ENCODE measurements at places on chromosomes 3 and 15.
A peak's percentile ranks its signal among the peaks of the same experiment; 100 is the strongest.

- no peak for DNase-seq
Measured at GRCh38 chr3:125156456-125156855, 56.1 kb downstream of the SLC12A8 start.

DNA sequence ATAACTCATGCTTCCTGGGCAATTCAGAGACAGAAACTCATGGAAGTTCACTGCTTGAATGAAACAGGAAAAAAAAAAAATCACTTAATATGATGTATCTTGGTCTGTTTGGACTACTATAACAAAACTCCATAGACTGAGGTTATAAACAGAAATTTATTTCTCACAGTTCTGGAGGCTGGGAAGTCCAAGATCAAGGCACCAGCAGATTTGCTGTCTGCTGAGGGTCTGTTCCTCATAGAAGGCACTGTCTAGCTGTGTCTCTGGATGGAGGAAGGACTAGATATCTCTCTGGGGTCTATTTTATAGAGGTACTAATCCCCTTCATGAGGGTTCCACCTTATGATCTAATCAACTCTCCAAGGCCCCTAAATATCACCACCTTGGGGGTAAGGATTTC is 119.3 kb downstream of the IGF2BP2 start:
- no peak for DNase-seq

DNA sequence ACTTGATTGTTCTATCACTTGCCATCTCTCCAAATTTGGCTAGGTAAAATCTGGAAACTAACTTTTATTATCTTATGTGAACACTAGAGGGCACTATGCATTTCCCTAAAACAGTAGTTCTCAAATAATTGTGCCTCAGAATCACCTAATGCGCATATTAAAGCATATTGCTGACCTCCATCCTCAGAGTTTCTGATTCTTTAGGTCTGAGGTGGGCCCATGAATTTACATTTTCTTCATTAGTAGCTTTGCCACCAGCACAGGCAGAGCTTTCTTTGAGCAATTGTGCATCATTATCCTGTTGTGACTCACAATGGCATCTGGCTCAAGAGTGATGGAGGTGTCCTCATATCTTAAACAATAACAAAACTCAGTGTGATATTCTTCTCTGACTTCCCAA is 17.5 kb upstream of the BCHE start:
- DNase-seq, result no peak

GRCh38 chr15:42057799-42058646 is 36.3 kb downstream of the PLA2G4D start:
- no peak for DNase-seq

GRCh38 chr3:128804811-128805155 is 74.6 kb upstream of the ACAD9 start:
- DNase-seq, result no peak

- DNase-seq, result no peak
Measured at GRCh38 chr3:16102905-16103364, 71.5 kb upstream of the GALNT15 start.

DNA sequence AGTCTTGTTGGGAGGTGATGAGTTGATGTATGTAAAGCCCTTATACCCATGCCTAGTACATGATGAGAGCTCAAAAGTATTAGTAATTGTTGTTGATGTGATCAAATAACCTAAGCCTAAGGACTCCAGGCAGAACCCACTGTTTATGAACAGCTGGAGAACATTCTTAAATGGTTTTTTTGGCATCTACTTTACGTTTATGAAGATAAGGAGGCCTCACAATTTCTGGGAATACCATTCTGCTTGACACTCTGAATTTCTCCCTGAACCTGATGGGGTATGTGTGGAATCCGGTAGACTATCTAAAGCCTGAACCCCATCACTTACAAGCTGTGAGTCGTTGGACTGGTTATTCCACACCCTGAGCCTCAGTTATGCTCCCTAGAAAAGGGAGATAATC is 244.6 kb upstream of the WNT5A start:
- DNase-seq, result no peak

- DNase-seq, result no peak
Measured at GRCh38 chr15:62241135-62241770, 76.2 kb upstream of the C2CD4B start.

- DNase-seq, result no peak
Measured at GRCh38 chr3:24435584-24435983, 59.1 kb downstream of the THRB start.

DNA sequence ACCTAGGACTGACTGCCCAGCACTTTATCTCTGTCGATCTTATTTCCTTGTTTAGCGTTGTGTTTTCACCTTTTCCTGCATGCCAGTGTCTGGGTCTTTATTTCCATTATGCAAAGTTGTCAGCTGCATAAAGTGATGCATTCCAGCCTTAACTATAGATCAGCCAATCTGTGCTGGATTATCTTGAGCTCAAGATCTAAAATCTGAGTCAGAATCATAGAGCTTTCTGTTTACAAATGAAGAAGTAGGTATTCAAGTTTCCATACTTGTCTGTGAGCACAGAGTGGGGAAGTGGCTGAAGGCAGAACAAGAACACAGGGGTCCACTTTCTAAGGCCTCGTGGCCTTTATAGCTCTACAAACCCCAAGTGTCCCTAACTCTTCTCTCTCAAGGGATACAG is 82.4 kb upstream of the PLCL2 start:
- DNase-seq, result no peak

- DNase-seq, result no peak
Measured at GRCh38 chr15:78873793-78874765, 1.4 kb downstream of the MORF4L1 start.

- DNase-seq, result peak; percentile 71
Measured at GRCh38 chr3:194344012-194344411, 7.1 kb downstream of the CPN2 start.

DNA sequence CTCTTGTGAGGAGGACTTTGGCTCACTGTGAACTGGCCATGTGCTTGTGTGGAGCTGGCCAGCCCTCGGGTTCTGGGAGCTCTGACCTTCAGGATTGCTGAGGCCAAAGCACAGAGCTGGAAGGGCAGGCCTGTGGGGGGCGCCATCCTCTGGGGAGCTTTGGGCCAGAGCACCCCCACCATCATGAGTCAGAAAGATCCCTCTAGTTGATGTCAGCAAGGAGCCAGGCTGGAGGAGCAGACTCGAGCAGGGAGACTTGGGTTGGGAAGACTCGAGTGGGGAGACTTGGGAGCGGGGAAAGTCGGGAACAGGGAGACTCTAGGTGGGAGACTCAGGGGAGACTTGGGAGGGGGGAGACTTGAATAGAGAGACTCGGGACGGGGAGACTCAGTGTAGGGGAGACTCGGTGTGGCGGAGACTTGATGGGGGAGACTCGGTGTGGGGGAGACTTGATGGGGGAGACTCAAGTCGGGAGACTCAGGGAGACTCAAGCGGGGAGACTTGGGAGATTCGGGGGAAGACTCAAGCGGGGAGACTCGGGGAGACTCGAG is 37.7 kb upstream of the PLXNA1 start:
- no peak for DNase-seq

DNA sequence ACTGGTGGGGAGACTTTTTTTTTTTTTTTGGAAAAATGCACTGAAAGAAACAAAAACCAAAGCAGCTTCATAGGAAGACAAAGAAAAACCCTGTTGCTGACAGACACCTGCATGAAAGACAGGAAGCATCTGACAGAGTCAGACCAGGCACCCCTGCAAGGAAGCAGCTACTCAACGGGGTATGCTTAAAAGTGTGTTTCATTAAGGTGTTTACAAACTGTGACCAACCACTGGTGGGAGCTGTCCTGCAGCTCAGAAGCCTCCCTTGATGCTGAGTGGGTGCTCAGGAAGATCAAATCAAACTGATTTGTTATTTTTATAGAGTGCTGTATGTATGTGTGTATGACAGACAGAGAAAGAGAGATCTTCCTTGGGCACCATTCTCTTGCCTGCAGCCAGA is 34.7 kb upstream of the AGBL1 start:
- no peak for DNase-seq

DNA sequence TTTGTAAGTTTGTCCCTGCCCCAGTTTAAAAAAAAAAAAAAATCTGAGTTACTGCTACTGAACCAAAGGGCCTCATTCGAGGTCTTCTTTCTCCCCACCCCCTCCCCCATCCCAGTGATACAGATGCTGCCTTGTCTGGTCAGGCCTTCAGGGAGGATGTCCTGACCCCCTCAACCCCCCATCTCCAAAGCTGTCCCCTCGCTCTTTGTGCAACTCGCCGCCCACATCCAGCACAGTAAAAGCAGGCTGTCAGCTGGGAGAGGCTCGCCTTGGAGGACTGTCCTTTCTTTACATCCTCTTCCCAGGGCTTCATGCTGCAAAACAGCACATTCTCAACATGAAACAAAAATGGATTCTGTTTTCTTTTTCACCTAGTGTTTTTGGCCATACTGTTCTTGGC is 133.4 kb downstream of the VGLL4 start:
- no peak for DNase-seq

DNA sequence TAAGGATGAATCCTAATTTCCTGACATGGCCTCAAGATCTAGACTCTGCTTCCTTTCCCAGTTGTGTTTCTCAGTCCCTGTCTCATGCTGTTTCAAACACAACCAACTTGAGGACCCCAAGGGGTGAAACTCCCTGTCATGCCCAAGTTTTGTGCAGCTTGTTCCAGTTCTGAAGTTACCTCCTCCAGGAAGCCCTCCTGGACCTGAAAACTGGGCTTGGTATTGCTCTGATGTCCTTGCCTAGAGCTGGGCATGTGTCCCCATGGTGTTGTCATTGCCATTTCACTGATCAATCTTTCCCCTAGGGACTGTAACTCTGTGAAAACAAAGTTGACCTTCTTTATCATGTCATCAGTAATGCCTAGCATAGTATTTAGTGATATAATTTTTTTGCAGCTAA is 6.1 kb upstream of the LMOD3 start:
- DNase-seq, result no peak

- no peak for DNase-seq
Measured at GRCh38 chr3:108352176-108352575, 55.8 kb downstream of the HHLA2 start.

DNA sequence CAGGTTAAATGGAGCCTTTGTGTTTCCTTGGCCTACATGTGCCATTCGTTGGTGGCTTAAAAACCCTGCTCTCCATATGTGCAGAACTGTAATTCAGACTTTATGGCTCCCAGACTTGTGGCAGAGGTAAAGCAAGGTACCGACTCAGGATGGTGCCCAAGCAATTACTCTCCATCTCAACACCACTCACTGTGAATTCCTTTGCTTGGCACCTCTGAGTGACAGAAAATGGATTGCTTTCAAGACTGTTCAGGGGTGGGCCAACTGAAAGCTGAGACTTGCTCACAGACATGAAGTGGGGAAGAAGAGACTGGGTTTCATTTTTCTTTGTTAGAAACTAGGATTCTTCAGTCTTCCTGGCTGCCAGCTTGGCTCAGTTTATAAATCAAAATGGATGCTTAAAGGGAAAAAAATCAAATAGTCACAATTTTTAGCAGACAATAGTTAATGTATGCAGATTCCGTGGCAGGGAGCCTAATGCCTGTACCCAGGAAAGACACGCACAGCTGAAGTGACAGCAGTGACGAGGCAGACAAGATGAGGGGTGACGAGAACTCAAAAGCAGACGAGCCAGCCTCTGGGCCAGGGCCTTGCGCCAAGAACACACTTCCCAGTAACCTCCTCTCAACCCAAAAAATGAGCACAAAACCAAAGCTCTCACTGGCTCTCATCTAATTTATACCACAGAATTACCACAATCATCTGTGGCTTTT is 207.9 kb upstream of the SLC2A2 start:
- DNase-seq, result no peak

DNA sequence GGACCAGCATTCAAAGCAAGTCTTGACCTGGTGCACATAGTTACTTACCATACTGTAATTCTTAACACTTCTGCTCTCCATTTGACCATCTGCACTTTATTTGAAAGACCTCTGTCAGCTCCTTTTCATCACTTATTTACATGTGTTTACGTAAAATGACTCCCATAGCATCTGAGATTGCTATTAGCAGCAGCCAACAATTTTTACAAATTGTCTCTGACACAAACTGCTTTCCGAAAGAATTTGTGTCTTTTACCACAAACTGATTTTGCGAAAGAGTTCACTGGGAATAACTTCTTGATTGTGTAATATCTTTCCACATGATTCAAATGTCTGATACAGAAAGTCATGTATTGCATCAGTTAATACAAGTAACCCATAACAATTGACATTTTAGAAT is 144.1 kb upstream of the PEX5L start:
- no peak for DNase-seq

GRCh38 chr15:80288131-80288530 is 36.1 kb upstream of the CTXND1 start:
- no peak for DNase-seq

GRCh38 chr3:133093366-133093765 is 55.2 kb downstream of the TMEM108 start:
- no peak for DNase-seq

GRCh38 chr3:55860049-55860721 is 373.1 kb upstream of the WNT5A start:
- DNase-seq, result no peak

DNA sequence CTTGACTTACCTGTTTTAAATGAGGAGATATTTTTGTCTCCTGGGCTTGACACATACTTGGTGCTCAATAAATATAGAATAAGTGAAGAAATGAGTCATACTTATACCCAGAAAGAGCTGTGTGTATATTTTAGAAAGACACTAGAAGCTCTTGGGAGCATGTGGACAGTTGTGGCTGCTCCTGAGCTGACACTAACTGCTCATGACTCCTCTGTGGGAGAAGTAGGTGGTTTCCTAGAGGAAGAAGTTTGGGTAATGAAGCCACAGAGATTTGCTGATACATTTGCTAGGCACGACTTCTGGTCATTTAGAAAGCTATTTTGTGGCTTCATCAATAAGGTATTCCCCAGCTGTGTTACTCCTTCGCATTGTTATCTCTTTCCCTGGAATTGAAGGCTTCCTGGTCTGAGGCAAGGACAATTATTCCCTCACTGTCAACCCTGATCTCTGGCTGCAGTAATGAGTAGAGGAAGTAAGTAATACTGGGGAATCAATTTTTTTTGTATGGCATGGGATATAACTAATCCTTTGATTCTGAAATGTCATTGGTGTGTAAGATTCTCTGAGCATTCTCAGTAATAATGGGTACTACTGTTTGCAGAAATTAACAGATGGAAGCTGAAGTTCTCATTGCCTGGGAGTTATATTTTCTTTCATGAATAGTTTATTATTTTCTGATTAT is 79.6 kb upstream of the DCBLD2 start:
- DNase-seq, result no peak

GRCh38 chr15:64044300-64045100 is 1.8 kb downstream of the DAPK2 start:
- DNase-seq, result no peak

DNA sequence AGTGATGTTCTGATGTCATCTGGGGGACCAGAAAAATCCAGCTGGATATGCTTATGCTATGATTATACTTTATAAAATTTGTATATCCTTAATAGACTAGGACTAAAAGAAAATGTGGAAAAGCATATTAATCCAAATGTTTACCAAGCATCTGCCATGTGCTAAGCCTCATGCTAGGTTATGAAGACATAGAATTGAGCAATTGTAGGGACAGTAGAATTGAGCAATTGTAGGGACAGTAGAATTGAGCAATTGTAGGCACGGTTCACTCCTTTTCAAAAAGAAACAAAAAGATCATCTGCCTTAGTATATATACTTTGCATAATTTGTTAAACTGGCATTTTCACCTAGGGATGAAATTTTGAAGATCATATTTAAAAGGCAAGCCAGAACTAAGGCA is 18.3 kb downstream of the ABHD5 start:
- no peak for DNase-seq
